ENCODE measurements at places on chromosomes 5 and 9. TPM values are rescaled to one million over a fixed set of nuclear protein-coding genes. Genes with fewer than 3 reads are reported as not detected.

DNAH5 gene
- 8.0 TPM for total RNA-seq

ADAMTS19 gene
- not detected for total RNA-seq

TOR4A gene
- 37.1 TPM for total RNA-seq

TERT gene
- 8.9 TPM for total RNA-seq

RNF180 gene
- 7.8 TPM for total RNA-seq

SCGB3A2 gene
- total RNA-seq, result 0.39 TPM

KCNN2 gene
- total RNA-seq, result not detected

PLAC8L1 gene
- total RNA-seq, result 0.49 TPM

CHSY3 gene
- not detected for total RNA-seq

PCDHA7 gene
- 0.15 TPM for total RNA-seq

FBP1 gene
- 0.36 TPM for total RNA-seq

GPR150 gene
- 0.54 TPM for total RNA-seq

MARCHF3 gene
- total RNA-seq, result 3.0 TPM

FOXD4 gene
- 0.23 TPM for total RNA-seq

PCDHB7 gene
- total RNA-seq, result 1.3 TPM

IZUMO3 gene
- total RNA-seq, result not detected

PHF24 gene
- total RNA-seq, result 0.08 TPM

WDR38 gene
- not detected for total RNA-seq

ANKRD34B gene
- total RNA-seq, result 0.10 TPM

UGT3A1 gene
- total RNA-seq, result not detected

CDH10 gene
- 0.72 TPM for total RNA-seq

RLN2 gene
- total RNA-seq, result not detected

C5orf34 gene
- total RNA-seq, result 6.3 TPM

MTREX gene
- 97.0 TPM for total RNA-seq

CARTPT gene
- total RNA-seq, result not detected

CCL21 gene
- not detected for total RNA-seq

DDX4 gene
- not detected for total RNA-seq

GRIN1 gene
- 4.9 TPM for total RNA-seq

DAPK1 gene
- 0.87 TPM for total RNA-seq

ZDHHC11 gene
- total RNA-seq, result 3.0 TPM

EIF4EBP3 gene
- total RNA-seq, result 8.6 TPM

SLC35D2 gene
- total RNA-seq, result 23.7 TPM

HBEGF gene
- total RNA-seq, result 5.0 TPM

EDIL3 gene
- total RNA-seq, result 17.6 TPM

CARD6 gene
- total RNA-seq, result 0.49 TPM

PCDHA13 gene
- total RNA-seq, result 1.0 TPM

SPOUT1 gene
- total RNA-seq, result 38.4 TPM

SLC25A2 gene
- total RNA-seq, result 0.28 TPM

ADAMTS16 gene
- 0.54 TPM for total RNA-seq

LEAP2 gene
- 1.4 TPM for total RNA-seq

FBXL7 gene
- total RNA-seq, result not detected

TMCO6 gene
- total RNA-seq, result 18.9 TPM

Data from Panc1 (cell line).